Posterior vena cava (tissue), 2 donors: ENCODE measurements at places on chromosomes 7 and 10. TPM values are rescaled to one million over a fixed set of nuclear protein-coding genes. Genes with fewer than 3 reads are reported as not detected.
A peak's percentile ranks its signal among the peaks of the same experiment; 100 is the strongest.

- DNase-seq: no peak
These were observed 19.3 kb downstream of the PPP2R2D start for GRCh38 chr10:131920151-131920550.

- DNase-seq: no peak
These were observed 62.7 kb downstream of the LRRC4 start for GRCh38 chr7:127968547-127968946.

DNA sequence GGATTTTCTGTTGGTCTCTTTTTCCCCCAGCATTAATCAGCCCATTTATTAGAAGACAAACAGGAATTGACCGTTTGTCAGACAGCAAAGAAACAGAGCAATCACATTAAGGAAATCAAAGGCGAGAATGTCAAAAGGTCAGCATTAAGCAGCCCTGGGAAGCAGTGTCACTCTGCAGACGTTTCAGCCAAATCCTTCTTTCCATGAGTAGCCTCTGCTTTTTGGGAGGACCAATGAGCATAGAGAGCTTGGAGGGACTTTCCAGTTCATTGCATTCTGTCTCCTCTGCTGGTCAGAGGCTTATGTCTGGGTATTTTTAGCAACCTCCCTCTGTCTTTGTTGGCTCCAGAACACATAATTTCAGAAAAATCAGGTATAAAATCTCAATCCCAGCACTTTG is 481.4 kb downstream of the GALNT17 start:
- no peak for DNase-seq

DNA sequence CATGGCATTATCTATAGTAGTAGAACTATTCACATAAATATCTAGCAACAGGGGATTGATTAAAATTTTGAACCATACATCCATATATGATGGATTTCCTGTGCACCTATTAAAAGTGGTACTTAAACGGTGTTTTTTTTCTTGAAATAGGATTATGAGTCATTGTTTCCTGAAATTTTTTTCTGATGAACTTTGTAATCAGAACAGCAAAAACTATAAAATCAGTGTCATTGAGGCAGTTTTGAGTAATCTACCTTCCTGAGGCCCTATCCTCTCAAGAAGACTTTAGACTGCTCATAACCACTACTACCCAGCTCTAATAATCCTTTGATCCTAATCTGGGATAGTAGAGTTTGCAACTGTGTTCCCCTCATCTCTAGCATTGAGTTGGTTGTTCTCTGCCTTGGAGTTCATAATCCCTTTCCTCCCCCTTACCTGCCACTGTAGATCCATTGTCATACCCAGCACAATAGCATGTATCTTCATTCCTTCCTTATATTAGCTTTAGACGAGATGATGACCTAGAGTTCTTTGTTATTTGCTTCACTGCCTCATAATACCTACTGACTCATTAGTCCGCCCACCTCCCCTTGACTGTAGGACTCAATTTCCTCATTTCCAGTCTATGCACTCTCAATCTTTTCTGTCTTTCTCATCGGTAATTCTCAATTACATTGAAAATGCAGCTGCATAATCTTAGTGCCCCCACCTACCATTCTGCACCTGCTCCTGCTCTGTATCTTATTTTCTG is 133.4 kb downstream of the LRRC4 start:
- no peak for DNase-seq

- DNase-seq: no peak
These were observed 16.2 kb downstream of the CNNM1 start for GRCh38 chr10:99345350-99345749.

GRCh38 chr10:6473430-6473829 is 106.6 kb downstream of the PRKCQ start:
- DNase-seq: no peak

DNA sequence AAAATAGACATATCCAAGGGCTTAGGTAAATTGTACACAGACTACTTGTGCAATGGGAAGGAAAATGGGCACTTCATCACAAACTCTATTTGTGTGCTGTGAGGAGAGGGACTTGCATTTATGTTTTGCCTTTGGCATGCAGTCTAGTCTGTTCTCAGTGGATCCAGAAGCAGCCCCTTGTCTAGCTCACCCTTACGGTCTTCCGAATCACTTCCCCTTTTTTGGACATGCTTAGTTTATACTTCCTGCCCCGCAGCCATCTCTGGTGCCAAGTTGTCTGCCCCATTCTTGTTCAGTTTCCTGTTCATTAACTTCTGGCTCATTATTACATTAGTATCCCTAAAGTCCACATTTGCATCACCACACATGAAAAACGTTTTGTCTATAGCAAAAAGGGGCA is 161.6 kb downstream of the NRCAM start:
- no peak for DNase-seq

The ZNF239 gene
- 5.1 TPM for total RNA-seq

The CUBN gene
- total RNA-seq: 2.3 TPM

The SEMA4G gene
- total RNA-seq: 1.1 TPM

GRCh38 chr10:70578371-70578947 is 24.1 kb downstream of the PRF1 start:
- no peak for DNase-seq

The RAPGEF5 gene
- 61.5 TPM for total RNA-seq

DNA sequence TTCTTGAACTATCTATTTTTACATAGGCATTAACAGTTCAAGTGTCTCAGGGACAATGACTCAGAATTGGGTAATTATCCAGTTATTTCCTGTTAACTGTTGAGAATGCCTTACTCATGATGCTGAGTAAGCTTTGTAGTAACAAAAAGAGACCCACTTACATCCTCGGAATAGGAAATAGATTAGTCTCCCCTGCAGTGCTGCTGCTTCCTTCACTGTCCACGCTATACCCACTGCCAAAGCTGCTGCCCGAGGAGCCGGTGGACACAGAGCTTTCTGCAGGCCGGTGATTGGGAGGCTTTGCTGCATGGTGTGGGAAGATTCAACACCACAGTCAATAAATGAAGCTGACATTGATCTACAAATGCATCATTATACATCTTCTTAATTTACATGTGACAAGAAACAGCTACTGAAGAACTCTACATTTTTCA is 357.1 kb downstream of the PCLO start:
- DNase-seq: no peak

The PIP gene
- total RNA-seq: not detected

- no peak for DNase-seq
These were observed 28.0 kb downstream of the JAZF1 start for GRCh38 chr7:28152594-28152993.

DNA sequence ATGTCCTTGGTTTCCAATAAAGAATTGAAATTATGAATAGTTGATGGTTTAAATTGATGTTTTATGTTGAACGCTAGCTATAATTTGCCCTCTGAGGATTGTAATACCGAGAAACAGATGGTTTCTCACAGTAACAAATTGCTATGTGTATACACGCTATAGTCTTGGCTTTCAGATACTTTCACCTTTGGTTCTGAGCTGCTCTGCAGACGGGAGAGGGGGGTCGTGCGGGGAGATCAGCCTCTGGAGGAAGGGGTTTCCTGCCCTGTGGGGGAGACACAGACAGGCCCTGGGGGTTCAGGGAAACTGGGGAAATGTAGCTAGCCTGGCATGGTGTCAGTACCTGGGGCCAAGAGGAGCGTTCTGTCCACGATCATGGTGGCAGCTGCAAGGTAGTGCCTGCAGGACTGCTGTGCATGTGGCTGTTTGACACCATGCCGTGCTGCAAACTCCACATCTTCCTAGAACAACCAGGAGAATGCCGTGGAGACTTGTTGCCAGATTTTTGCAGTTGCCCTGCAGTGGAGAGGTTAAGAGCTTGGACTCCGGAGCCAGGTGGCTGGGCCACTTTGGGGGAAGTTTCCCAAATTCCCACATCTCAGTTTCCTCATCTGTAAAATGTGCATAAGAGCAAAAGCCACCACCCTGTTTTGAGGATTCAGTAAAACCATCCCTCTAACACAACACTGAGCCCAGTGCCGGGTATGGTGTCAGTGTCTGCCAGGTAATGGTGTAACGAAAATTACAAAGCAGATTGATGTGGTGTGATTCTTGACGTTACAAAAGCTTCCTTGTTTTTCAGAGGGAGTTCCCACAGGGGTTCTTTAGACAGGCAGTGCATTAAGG is 167.9 kb downstream of the CUX1 start:
- DNase-seq: no peak

GRCh38 chr7:77940647-77941046 is 142.1 kb downstream of the PHTF2 start:
- DNase-seq: no peak

- no peak for DNase-seq
These were observed 11.4 kb upstream of the MRPS16 start for GRCh38 chr10:73263693-73264347.

- DNase-seq: no peak
These were observed 302.6 kb downstream of the RNLS start for GRCh38 chr10:88280518-88280917.

DNA sequence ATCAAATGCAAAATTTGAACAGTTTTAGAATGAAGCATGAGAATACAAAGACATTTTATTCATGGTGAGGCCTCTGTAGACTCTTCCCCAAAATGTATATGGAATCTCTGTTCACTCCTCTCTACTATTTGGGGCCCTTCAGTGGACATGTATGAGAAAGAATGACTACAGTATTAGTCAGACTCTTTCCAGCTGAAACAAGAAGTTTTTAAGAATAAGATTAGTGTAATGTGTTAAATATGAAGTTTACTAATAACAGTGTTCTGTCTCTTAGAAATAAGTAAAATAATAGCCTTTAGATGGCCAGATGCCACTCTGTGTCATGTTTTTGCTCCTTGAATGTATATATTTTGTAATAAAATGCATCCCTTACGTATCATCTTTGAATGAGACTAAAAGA is 585.6 kb downstream of the SUGCT start:
- no peak for DNase-seq

- DNase-seq: no peak
These were observed 745 bp upstream of the ASB15 start for GRCh38 chr7:123600876-123601275.

DNA sequence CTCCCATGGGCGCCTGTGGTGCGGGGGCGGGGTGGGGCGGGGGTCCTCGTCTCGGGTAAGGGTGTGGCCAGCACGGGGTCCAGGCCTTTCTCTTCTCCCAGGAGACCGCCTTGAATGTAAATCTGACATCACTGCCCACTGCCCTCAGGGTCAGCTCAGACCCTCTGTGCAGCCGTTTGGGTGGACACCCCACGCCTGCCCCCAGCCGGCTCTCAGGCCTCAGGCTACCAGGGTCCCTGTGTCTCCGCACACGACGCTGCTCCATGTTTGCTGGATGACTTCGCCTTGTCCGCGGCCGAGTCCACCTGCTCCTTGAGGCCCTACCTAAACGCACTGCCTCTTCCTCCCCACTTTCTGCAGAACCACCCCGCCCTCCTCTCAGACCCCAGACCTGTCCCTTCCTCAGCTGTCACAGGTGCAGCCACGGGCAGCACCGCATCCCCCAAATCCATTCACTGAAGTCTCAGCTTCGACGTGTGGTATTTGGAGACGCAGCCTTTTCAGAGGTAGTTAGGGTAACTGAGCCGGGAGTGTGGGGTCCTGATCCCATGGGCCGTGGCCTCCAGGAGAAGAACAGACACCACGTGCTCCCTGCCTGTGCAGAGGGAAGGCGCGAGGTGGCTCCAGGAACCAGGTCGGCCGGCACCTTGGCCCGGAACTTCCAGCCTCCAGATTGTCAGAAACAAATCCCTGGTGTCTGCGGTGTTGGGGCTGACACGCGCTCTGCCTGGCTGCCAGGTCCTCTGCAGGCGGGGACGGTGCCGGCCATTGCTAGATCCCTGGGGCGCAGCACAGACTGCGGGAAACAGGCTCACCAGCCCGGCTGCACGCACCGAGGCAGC is 97.4 kb upstream of the DIP2C start:
- DNase-seq: peak; percentile 77

DNA sequence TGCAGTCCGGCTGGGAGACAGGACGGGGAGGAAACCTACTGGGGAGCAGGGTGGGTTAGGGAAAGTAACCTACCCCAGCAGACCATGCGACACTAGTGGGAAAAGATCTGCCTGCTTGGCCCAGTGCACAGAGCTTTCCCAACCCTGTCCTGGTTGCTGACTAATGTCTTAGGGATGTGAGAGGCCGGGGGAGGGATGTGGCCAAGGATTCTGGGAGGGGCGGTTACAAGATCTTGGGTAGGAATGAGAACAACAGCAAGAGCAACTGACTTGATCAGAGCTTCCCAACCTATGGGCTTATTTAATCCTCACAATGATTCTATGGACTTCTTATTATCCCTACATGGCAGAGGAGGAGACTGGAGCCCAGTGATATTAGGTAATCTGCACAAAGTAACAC is 24.0 kb upstream of the EIF5AL1 start:
- peak; percentile 93 for DNase-seq

DNA sequence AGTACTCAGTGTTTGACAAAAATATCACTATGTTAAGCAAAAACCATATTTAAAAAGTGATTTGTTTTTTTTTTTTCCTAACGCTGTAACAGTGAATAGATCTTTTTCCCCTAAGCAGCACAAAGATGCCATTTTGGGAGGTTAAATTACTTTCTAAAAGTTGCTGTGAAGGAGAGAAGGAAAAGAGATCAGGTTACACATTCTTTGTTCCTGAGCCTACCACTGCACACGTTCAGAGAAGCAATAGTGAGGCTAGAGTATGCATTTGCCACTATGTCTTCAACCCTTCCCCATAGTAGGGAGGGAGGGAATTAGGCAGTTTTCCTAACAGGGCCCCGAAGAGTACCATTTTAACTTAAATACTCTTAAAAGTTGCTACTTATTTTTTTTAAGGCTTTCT is 38.9 kb downstream of the BMPR1A start:
- no peak for DNase-seq

GRCh38 chr7:73451780-73452398 is 18.3 kb downstream of the FZD9 start:
- DNase-seq: no peak

The GDF2 gene
- not detected for total RNA-seq

The TWIST1 gene
- total RNA-seq: 5.0 TPM

The PHKG1 gene
- 3.7 TPM for total RNA-seq

- DNase-seq: no peak
These were observed 11.8 kb upstream of the TFAM start for GRCh38 chr10:58373442-58373827.

GRCh38 chr10:131728286-131729228 is 172.3 kb upstream of the PPP2R2D start:
- peak; percentile 57 for DNase-seq

The CPN1 gene
- total RNA-seq: not detected

The BLNK gene
- total RNA-seq: 3.2 TPM

GRCh38 chr10:58266003-58266825 is 1.5 kb downstream of the IPMK start:
- no peak for DNase-seq

- no peak for DNase-seq
These were observed 19.8 kb downstream of the STAMBPL1 start for GRCh38 chr10:88899886-88900285.

The INA gene
- total RNA-seq: not detected

DNA sequence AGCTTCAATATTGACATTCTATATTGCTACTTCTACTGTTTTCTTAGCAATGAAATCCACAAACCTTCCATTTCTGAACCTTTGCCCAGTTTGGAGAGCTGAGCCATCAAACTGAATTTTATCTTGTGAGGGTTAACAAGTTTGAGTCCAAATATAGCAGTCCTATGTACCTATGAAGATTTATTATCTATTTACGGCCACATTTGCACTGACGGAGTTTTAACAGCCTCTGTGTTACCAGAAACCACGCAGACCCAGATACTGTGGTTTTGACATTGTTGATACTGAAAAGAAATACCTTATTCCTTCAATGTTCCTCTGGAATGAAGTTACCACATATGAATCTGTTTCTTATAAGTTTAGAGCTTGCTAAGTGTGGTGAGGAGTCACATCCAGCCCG is 172.6 kb downstream of the FGFR2 start:
- DNase-seq: no peak

GRCh38 chr7:30465811-30466180 is 12.8 kb downstream of the NOD1 start:
- no peak for DNase-seq

GRCh38 chr10:12561307-12561706 is 212.0 kb downstream of the CAMK1D start:
- no peak for DNase-seq

The TM9SF3 gene
- total RNA-seq: 122 TPM

The PNLIP gene
- 4.8 TPM for total RNA-seq
